ENCODE measurements at places on chromosomes 7 and 10.

DNA sequence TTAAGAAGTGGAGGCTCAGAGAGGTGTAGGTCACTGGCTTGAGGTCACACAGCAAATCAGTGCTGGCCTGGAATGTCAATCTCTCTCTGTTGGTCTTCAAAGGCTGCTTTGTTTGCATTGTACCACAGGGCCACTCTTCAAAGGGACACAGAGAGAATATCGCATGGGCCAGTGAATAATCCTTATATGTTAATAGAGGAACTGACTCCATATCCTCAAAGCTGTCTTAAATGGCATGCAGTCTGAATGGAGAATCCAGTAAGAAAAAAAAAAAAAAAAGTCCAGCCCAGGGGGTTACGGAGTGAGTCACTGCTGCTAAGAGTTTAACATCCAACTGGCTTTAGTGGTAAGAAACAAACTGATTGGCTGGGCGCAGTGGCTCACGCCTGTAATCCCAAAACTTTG lies 54.1 kb downstream of the NRAP start:
- H3K4me1 ChIP-seq, result no peaks in the 10 kb centered on the region
- no peak for DNase-seq
- H3K4me3 ChIP-seq, result no peak overlapping the region
- H3K27me3 ChIP-seq, result no peaks in the 10 kb centered on the region
- H3K36me3 ChIP-seq, result no peaks in the 10 kb centered on the region

- no peak overlapping the region for H3K27ac ChIP-seq
- H3K27me3 ChIP-seq, result no peaks in the 10 kb centered on the region
- no peak for DNase-seq
- no peaks in the 10 kb centered on the region for H3K4me1 ChIP-seq
These were observed 270.9 kb downstream of the CCSER2 start for GRCh38 chr10:84599254-84599653.

DNA sequence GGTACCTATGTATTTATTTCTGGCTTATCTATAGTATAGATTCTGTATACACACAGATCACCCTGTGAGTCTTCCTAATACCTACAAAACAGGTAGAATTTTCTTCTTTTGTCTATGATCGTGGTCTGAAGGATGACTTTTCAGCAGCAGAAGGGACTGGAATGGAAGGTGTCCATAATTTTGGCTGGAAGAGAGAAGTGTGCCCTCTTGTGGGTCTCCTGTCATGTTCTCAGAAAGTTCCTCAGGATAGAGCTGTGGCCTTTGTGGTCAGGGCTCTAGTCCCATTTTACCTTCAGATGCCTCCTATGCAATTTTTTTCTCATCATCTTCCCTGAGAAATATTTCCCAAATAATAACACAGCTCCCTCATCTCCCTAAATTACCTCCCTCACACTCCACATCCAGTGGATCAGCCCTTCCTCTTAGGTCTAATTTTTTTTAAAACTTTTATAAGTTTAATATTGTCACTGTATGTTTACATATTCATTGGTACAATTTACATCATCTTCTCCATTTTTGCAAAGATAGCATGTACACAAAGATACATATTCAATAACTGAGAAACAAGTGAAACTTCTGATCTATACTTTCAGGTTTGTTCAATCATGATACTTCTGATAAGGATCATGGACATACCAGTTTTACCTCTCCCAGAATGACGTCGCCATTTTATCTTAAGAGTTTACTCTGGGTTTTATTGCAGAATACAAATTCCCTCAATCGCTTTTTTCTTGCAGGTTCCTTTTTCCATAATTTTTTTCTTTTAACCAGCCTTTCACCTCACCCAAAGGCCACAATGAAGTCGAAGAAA lies 112.7 kb downstream of the REEP3 start:
- DNase-seq, result peak; percentile 67
- no peak overlapping the region for H3K27ac ChIP-seq
- no peak overlapping the region for H3K4me3 ChIP-seq

DNA sequence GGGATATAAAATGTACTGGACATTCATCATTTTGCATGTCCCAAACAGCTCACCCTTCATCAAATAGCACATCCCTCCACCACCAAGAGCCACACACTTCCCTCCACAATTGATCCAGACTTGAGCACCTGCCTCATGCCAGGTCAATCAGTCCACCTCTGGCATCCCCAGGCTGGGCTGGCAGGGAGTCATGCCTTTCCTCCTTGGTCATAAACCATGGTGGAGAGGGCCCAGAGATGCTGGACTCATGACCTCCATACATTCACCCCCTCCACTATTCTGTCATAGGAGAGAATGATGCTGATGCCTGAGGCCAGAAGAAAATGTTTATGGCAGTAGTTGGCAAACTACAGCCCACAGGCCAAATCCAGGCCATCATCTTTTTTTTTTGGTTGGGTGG lies 16.1 kb upstream of the GDF10 start:
- no peaks in the 10 kb centered on the region for H3K4me1 ChIP-seq
- DNase-seq, result no peak
- no peaks in the 10 kb centered on the region for H3K27me3 ChIP-seq
- no peak overlapping the region for H3K27ac ChIP-seq

DNA sequence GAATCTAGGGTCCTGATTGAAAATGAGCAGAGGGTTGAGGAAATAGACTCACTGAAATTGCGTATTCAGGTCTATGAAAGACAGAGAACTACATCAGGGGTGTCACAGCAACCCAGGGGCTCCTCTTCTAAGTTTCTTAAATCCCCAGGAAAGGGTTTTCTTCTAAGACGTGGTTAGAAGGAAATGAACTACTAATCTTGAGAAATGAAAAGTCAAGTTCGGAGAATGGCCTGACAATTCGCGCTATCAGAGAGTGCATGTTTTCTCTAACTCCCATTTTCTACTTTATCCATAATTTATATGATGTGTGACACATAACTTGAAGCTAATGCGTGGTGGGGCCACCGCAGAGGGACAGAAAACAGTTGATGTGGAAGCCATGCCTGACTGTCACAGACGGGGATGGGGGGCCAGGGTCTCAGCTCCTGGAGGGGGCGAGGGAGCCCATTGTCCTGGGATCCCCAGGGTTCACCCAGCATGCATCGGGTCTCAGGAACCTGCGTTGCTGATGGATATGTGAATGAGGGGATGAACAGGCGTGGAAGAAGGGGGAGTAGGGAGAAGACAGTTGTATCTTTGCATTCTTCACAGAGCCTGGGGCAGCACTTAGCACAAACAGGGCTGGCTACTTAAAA lies 86.3 kb downstream of the PTPRE start:
- H3K36me3 ChIP-seq, result peaks cover 12% of the 10 kb centered on the region
- peaks cover 58% of the 10 kb centered on the region for H3K4me1 ChIP-seq

Measured in endothelial cell of umbilical vein (primary cell).